ENCODE measurements at places on chromosomes 1 and 21. TPM values are rescaled to one million over a fixed set of nuclear protein-coding genes. Genes with fewer than 3 reads are reported as not detected.

INSRR gene
- not detected for total RNA-seq

RUNX3 gene
- total RNA-seq: not detected

TMEM82 gene
- not detected for total RNA-seq

GPN2 gene
- total RNA-seq: 10.9 TPM

DNA sequence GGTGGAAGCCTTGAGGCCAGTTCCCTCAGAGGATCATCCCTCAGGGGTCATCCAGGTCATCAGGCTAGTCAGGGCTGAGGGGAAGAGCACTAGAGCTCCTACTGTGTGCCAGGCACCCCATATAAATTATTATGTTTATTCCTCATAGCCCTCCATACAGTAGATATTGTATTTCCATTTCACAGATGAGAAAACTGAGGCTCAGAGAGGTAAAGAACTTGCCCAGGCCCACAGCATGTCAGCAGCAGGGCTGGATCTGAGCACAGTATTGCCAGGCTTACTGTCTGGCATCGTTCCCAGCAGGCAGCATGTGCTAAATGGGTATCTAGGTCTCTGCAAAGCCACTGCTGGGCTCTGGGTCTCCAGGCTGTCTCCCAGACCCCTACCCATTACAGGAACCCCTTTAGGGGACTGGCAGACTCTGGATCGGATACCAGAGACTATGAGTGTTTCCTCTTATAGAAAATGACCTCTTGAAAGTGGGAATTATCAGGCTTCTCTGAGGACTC, 153.3 kb downstream of the PTPRU start:
- DNase-seq: no peak

DNA sequence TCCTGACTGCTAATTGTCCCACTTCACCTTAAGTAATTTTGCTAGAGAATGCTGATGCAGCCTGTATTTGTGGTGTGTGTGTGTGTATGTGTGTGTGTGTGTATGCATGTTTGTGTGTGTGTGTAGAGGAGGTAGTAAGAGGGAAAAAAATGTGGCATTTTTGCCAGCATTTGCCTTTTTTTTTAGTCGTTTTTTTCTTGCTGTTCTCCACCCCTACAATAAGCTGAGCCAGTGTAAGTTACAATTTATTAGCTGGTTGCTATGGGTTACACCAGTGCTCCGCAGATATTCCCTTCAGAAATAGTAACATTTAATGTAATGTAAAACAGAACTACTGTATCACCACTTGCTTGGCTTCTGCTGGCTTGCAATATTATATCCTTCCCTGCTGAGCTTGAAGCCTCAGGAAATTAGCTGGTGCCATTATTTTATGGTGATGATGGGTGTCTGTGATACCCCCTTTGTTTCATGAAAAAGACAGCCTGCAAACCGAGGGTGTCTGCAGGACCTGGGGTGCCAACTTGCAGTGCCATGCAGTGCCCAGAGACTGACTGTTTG, 23.4 kb upstream of the IGSF3 start:
- no peak for DNase-seq

DNA sequence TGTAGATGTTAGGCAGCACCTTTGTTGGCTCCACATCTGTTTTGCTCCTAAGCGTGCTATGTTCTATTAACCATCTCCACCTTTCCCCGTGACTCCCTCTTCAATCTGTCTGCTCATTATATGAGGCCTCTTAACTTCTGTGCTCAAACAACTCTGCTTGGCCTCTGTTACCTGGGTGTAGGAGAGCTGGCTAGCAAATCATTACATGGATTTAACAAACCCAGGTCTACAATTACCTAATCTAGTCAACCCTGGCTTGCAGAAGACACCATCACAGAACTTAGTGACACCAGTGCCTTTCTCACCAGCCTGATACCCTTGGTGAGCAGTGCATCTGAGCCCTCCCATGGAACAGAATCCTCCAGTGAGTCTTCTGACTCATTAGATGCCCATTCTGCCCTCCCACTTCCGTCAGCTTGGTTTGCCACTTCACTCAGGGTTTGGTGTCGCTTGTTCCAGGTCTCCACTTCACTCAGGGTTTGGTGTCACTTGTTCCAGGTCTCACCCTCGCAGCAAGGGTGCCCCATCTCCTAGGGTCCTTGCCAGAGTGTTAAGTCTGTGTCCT, 92.0 kb upstream of the KIF26B start:
- no peak for DNase-seq

- DNase-seq: no peak
Observed at GRCh38 chr1:9228609-9229008, 6.0 kb upstream of the H6PD start.

- no peak for DNase-seq
Observed at GRCh38 chr21:29506214-29506613, 207.5 kb downstream of the BACH1 start.
